Cardiac muscle cell (in vitro differentiated cells and primary cell): ENCODE measurements at places on chromosomes 1 and 21.

DNA sequence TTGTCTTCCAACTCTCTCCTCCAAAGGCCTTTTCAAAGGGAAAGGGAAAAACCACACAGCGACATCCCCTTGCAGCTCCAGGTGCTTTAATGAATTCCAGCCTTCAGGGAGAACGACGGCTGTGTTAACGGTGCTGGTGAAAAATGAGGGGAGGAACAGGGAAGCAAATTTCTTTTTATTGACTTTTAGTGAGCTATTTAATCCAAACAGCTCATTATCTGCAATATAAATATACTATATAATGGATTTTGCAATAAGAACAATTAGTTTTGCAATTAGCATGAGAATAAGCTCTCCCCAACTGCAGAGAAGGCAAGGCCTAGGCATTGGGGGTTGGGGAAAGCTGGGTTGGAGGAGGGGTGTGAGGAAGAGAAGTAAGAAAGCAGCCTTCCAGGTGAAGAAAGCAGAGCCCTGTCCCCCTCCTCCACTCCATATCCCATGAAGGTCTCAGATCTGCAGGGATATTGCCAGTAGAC lies 159.0 kb upstream of the ZC3H12A start:
- DNase-seq = no peak

DNA sequence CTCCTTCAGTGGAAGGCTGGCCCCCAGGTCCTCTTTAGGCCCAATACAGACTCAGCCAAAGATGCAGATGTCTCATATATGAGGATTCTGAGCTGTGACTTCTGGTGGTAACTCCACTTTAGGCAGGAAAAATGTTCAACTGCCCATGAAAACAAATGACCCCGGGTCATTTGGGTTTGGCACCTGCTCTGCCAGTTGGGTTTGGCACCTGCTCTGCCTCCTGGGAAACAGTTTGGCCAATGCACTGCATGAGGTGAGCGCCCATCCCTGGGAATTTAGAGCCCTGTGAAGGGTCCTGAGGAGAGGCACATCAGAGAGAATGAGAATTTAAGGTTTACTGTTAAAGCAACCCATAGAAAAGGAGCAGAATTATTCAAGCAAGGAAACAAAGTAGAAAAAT lies 45.3 kb downstream of the B3GALT5 start:
- DNase-seq = no peak

- DNase-seq = no peak
These were observed 121.2 kb downstream of the LTN1 start for GRCh38 chr21:28871388-28872010.

GRCh38 chr21:16305686-16306085 lies 575.9 kb downstream of the USP25 start:
- peak; percentile 44 for DNase-seq

- DNase-seq = no peak
These were observed 6.0 kb upstream of the CITED4 start for GRCh38 chr1:40868051-40868723.
